Endothelial cell of umbilical vein (primary cell): ENCODE measurements at places on chromosomes 5 and 9. TPM values are rescaled to one million over a fixed set of nuclear protein-coding genes. Genes with fewer than 3 reads are reported as not detected.

SLC36A3 gene
- not detected in 2 replicates for total RNA-seq

ZNF483 gene
- 1.8 and 2.0 TPM in 2 replicates for total RNA-seq

LCN1 gene
- not detected in 2 replicates for total RNA-seq

FAM221B gene
- total RNA-seq, result not detected in 2 replicates

SLC22A4 gene
- total RNA-seq, result 4.9 and 5.4 TPM in 2 replicates

GPR150 gene
- 0.31 and 0.35 TPM in 2 replicates for total RNA-seq

ANXA2R gene
- 6.6 and 8.1 TPM in 2 replicates for total RNA-seq

LHX2 gene
- total RNA-seq, result not detected in 2 replicates
